ENCODE measurements at places on chromosomes 16 and 17. TPM values are rescaled to one million over a fixed set of nuclear protein-coding genes. Genes with fewer than 3 reads are reported as not detected.

Gene IGFALS
- not detected for polyA plus RNA-seq

Gene NUDT21
- polyA plus RNA-seq, result 136 TPM

Gene TAT
- polyA plus RNA-seq, result not detected

GRCh38 chr17:19911033-19911432 lies 43.3 kb upstream of the ULK2 start:
- no peak for DNase-seq
- H3K27me3 ChIP-seq, result no peaks in the 10 kb centered on the region
- H3K4me3 ChIP-seq, result no peak overlapping the region
- no peak overlapping the region for H3K27ac ChIP-seq
- peaks cover 2% of the 10 kb centered on the region for H3K36me3 ChIP-seq
- no peaks in the 10 kb centered on the region for H3K4me1 ChIP-seq

GRCh38 chr16:17470908-17471718 lies at the start of gene XYLT1:
XYLT1 (minus strand) TSS chr16:17470960; CDS start chr16:17470796, 164 bp downstream.
- H3K27ac ChIP-seq, result peak within 1 kb of the TSS; percentile 92
- H3K4me1 ChIP-seq, result peaks cover 20% of the 10 kb centered on the region
- peak; percentile 95 for DNase-seq
- H3K4me3 ChIP-seq, result peak within 1 kb of the TSS; percentile 85
- no peaks in the 10 kb centered on the region for H3K27me3 ChIP-seq
- no peaks in the 10 kb centered on the region for H3K36me3 ChIP-seq

DNA sequence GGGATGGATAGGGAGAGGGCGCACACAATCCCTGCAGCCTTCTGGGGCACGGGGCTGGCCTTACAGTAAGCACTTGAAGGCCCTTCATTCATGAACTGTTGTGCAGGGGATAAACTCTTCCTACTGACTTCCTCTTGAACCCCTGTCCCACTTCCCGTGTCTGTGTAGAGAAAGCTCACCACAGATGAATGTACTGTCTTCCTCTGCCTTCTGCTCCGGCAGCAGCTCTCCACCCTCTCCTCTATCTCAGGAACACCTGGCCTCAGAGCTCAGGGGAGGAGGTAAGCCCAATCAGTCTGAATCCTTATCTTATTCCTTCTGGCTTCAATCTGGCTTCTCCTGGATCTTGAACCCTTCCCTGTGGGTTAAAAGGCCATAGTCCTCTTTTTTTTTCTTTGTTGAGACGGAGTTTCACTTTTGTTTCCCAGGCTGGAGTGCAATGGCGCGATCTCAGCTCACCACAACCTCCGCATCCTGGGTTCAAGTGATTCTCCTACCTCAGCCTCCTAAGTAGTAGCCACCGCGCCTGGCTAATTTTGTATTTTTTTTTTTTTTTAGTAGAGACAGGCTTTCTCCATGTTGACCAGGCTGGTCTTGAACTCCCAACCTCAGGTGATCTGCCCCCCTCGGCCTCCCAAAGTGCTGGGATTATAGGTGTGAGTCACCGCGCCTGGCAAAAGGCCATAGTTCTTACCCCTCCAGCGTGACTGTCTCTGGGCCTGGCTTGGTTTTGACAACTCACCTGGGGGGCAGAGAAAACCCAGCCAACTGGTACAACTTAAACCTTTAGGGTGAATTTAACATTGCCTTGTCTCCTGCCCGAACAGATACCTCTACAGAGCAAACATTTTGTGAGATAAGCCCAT lies 7.2 kb upstream of the SLC52A1 start:
- no peak overlapping the region for H3K27ac ChIP-seq
- peaks cover 2% of the 10 kb centered on the region for H3K27me3 ChIP-seq
- no peak for DNase-seq

GRCh38 chr17:70099884-70100283 lies 24.9 kb downstream of the KCNJ16 start:
- H3K27ac ChIP-seq, result no peak overlapping the region
- no peaks in the 10 kb centered on the region for H3K27me3 ChIP-seq
- no peak overlapping the region for H3K4me3 ChIP-seq
- no peaks in the 10 kb centered on the region for H3K36me3 ChIP-seq

DNA sequence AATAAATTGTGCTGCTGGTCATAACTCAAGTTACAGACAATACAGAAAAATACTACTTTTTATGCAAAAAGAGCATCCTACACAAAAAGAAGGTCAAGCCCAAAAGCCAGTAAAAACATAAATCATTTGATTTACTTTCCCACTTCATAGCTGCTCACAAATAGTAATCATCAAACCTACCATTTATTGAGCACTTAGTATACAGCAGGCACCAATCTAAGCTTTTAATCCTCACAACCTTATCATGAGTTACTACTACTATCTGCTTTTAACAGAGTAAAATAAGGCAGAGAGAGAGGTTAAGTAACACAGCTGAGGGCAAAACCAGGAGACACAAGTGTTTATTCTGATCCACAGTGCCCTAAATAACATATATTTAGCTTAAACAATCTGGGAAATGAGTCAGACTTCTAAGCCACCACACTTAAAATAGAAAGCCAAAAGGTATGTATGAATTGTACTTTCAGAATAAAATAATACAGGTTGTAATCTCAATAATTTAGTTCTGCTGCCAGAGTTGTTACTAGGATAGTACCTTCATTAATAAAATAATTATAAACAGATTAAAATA lies 1.7 kb upstream of the AARS1 start:
- no peak overlapping the region for H3K4me3 ChIP-seq
- no peak for DNase-seq
- no peaks in the 10 kb centered on the region for H3K4me1 ChIP-seq
- no peaks in the 10 kb centered on the region for H3K27me3 ChIP-seq
- no peak overlapping the region for H3K27ac ChIP-seq
- peaks cover 1% of the 10 kb centered on the region for H3K36me3 ChIP-seq

GRCh38 chr16:3781421-3781820 lies 64.1 kb upstream of the TRAP1 start:
- H3K4me3 ChIP-seq, result no peak overlapping the region
- no peak for DNase-seq
- H3K27me3 ChIP-seq, result no peaks in the 10 kb centered on the region
- peaks cover 10% of the 10 kb centered on the region for H3K36me3 ChIP-seq
- no peaks in the 10 kb centered on the region for H3K4me1 ChIP-seq

DNA sequence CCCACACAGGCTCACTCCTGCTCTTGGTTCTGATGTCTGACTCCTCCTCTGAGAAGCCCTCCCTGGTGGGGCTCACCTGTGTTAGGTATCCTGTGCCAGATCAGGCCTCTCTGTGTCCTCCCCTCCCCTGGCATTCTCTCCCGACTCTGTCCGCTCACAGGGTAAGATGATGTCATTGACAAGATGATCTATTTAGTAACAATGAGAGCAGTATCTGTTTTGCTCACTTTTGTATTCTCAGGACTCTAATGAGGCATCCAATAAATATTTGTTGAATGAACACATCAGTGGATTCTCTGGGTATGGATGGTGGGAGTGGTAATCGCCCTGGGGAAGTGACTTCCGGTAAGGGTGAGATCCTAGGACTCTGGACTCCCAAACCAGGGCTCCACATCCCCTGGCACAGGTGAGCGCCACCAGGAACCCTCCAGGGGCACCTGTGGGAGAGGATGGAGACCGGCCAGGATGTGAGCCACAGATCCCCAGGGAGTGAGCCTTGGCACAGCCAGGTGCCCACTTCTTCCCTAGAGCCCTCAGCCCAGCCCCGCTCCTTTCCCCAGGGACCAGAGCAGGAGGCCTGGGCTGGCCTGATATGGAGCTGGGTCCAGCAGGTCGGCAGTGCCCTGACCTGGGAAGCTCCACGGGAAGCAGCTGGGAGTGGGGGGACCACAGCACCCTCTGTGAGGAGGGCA lies 5.4 kb upstream of the HAP1 start:
- DNase-seq, result peak; percentile 50
- no peaks in the 10 kb centered on the region for H3K36me3 ChIP-seq
- H3K4me3 ChIP-seq, result no peak overlapping the region
- H3K27me3 ChIP-seq, result peaks cover 23% of the 10 kb centered on the region
- H3K27ac ChIP-seq, result no peak overlapping the region

DNA sequence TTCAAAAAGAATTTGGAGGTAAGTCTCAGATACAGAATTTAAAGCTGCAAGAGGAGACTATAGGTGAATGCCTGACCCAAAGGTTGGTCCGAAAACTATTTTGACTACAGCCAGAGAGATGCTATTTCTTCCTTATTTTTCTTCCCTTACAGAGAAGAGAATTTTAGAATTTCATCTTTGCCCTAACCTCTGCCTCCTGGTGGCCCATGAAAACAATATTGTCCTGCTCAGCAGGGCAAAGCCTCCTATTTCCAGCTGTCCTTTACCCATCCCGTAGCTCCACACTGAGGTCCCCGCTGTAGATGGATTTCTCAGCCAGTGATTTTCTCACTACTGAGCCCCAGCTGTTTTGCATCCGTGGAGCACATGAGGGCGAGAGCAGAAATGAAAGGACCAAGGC lies 24.6 kb downstream of the HOXB1 start:
- no peak for DNase-seq
- H3K27ac ChIP-seq, result no peak overlapping the region
- H3K4me3 ChIP-seq, result no peak overlapping the region
- peaks cover 3% of the 10 kb centered on the region for H3K4me1 ChIP-seq
- no peaks in the 10 kb centered on the region for H3K27me3 ChIP-seq
